ENCODE measurements at places on chromosomes 1 and 21.

- no peak for DNase-seq
Observed at GRCh38 chr1:212701910-212702309, 2.3 kb upstream of the BATF3 start.

GRCh38 chr1:221858818-221859611 lies 117.1 kb upstream of the DUSP10 start:
- no peak for DNase-seq

DNA sequence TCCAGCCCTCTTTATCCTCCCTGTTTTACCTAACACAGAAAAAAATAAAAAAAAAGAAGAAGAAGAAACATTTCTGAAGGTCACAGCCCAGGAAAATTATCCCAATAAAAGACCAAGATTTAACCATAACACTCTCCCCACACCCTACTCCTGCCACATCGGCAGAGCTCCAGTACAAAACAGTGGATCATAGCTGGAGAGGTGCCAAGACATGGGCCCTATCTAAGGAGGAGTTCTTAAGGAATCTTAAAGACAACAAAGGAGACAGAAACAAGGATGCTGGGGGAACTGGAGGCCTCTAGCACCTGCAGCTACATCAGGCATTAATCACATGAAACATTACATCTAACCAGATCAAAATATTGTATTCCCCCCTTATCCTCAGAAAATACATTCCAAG lies 432.8 kb downstream of the MATN1 start:
- no peak for DNase-seq

GRCh38 chr1:99996951-99997350 lies 27.2 kb downstream of the SLC35A3 start:
- no peak for DNase-seq

DNA sequence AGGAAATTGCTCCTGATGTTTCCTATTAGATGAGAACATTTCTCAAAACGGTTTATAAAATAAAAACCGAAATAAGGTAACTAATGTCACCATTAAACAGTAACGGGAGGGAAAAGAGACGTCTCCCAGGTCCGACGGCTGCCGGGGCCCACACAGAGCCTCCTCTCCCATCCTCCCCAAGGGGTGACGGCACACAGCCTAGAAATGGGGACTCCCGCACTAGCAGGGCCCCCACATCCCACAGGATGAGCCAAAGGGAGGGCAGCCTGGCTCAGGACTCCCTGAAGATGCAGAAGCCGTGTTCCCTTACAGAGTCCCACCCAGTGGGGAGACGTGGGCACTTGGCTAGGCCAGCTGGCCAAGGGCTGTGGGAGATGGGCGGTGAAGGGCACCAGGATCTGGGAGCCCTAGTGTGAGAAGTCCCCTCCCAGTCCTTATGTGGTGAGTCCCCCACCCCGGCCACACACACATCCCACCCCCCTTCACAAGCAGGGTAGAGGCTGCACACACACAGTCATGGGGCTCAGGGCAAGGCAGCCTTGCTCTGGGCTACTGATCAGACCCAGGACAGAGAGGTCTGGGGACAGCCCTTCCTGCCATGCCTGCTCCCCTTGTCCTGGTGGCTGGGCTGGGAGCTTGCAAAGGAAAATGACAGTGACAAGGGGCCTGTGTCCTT lies 3.3 kb downstream of the KRTAP10-3 start:
- DNase-seq: no peak

- DNase-seq: no peak
Observed at GRCh38 chr1:165441166-165441880, 3.6 kb downstream of the RXRG start.

DNA sequence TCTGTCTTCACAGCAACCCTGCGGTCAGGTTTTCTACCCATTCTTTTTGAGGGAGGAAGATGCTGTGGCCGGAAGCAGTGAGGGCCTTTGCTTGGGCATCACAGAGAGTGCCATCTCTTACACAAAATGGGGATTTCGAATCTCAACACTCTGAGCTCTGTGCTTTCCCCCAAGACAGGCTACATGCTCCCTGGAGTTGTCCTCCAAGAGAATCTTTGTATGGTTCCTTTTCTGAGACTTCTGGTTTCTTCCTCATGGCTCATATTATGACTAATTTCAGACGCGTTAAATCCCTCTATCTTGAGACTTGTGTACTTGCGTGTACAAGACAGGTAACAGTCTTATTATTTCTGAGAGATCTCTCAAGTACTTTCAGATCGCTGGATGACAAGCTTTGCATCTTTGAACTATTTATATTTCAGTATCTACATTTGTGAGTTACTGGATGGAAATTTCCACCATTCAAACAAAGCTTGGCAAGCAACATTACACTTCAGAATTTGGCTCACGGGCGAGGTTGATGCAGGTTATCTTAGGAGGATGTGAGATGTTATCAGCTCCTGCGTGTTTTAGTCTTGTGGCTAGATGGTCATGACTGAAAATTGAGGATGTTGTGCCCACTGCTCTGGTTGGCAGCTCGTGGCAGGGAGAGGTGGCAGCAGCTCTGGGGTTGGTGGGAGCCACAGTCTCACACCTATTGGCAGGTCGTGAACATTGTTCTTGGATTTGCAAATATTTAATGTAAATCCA lies 19.4 kb downstream of the ABCG1 start:
- DNase-seq: no peak

DNA sequence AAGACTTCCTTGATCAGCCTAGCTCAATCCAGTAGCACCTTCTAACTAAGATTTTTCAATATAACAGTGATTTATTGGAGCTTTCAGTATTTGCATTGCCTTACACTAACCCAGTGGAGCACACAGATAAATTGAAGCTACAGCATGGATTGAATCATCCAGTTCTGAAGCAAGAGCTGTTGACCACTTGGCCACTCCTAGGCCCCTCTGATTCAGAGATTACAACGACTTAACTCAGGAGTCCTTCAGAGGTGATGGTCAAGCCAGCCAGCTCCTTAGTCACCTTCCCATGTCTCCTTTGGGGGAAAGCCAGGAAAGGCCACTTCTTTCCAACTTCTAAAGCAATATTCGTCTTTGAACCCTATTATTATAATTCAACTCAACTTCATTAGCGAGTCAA lies 151.8 kb downstream of the TENT5C start:
- no peak for DNase-seq

DNA sequence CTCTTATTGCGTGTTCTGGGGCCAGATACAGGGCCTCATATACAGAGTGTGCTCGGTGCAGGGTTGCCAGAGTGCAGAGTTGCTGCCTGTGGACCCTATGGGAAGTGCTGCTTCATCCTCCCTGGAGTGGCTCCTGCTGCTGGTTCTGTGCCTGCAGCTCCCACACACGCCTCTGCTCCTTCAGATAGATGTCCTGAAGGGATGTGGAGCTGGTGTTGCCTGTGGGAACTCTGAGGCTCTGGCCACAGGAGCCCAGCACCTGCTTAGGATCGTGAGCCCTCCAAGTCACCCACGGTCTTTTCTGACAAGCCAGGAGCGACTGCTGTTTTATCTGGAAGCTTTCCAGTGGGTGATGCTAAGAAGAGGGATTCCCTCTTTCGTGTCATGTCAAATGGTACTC lies 120.5 kb downstream of the CAMTA1 start:
- DNase-seq: no peak

GRCh38 chr21:39788383-39788782 lies 43.4 kb downstream of the IGSF5 start:
- peak; percentile 57 for DNase-seq

DNA sequence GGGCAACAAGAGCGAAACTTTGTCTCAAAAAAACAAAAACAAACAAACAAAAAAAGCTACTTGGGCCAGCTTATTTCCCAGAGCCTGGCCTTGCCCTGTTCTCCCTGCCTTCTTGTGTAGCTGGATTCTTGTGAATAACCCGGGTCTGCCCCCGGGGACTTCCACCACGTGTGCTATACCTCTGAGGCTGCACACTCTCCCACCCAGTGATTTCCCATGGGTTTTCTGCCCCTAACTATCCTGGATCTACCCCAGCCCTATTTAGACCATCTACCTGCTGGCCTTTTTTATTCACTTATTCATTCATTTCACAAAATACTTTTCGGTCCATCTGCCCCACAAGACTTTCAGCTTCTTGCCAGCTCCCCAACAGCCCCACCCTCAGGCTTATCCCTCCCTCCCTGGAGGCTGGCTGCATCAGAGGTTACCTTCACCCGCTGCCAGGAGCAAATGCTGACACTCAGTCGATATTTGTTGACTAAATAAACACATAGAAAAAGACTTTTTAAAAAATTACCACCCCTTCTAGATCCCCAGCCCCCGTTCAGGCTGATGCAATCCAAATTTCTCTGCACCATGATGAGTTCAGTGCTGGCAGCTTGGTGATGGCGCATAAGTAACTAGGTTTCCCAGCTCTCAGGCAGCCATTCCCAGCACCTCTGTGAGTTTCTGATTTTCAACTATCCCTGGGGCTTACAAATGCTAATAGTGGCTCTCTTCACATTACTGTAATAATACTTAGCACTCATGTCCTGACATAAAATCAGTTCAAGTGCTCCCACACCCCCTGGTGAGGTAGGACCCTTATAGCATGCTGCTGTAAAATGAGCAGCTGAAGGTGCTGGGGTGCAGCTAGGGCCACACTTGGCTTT lies 30.7 kb upstream of the TARBP1 start:
- no peak for DNase-seq

DNA sequence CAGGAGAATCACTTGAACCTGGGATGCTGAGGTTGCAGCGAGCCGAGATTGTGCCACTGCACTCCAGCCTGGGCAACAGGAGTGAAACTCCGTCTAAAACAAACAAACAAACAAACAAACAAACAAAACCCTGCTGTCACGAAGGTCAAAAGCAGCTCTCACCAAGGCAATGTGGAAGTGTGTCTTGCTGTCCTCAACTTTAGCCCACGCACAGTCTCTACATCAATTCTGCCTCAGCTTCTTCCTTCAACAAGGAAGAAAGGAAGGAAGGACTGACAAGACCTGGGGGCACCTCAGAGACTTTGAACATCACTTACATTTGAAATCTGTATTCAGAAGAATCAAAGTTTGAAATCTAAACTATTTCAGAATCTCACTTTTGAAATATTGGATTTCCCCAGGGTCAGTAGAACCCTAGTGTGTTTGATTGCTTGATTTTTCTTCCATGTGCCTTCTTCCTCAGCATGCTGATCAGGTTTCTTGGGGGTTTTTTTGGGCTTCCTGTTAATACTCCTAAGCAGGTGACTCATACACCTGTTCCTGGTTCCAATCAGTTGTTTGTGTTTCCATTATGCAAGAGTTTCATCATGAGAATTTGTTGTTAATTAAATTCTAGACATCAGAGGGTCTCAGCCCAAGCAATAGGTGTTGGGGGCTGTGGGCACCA lies 6.5 kb upstream of the CSTB start:
- no peak for DNase-seq

DNA sequence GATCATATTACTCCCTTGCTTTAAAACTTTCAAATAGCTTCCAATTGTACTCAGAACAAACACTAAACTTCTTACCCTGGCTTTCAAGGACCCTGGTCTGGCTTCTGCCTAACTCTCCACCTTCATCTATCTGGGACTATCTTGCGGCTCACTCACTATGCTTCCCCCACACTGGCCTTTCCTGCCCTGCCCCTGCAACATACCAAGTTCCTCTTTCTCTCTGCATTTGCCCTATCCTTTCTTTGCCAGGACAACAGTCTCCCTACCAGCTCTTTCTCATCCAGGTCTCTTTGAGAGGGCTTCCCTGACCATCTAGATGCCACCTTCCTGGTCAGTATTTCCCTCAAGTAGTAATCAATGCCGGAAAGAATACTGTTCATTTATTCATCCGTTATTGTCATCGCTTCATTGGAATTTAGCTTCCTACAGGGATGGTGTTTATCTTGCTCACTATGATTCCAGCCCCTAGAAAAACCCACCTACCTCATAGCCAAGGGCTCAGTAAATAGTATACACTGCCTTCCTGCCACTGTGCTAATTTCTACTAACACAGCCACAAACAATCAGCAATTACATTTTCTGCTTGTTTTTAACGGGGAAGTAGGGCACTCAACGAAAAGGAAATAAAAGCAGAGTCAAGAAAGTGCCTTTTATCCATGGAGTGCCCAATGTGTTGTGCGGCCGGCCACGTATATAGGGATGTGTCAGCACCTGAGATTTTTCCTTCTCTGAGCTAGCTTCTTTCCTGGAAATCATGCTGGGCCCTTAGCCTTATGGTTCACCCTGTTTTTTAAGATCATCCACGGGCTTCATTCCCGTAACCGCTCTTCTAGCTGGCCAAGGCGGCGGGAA lies 521 bp upstream of the CDC7 start:
- no peak for DNase-seq

GRCh38 chr1:58570817-58571216 lies 6.2 kb downstream of the TACSTD2 start:
- DNase-seq: no peak

- DNase-seq: no peak
Observed at GRCh38 chr1:224897529-224898327, 31.7 kb upstream of the DNAH14 start.

DNA sequence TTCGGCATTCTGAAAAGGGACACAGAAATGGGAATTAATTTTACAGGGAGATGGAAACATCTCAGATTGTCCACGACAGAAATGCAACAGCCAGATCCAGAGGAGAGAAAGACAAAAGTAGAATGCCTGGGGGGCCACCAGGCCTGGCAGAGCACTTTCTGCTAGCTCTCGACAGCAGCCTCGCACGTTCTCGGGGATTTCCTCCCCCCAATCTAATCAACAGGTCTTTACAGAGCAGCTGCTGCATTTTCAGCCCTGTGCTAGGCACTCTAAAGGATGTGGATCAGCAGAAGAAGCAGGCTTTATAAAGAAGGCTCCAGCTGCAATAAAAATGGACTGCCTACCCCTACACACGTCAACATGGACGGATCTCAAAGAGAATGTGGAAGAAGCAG lies 10.6 kb downstream of the CSRP1 start:
- DNase-seq: no peak

GRCh38 chr21:16976193-16976592 lies 536.6 kb upstream of the CXADR start:
- DNase-seq: no peak

DNA sequence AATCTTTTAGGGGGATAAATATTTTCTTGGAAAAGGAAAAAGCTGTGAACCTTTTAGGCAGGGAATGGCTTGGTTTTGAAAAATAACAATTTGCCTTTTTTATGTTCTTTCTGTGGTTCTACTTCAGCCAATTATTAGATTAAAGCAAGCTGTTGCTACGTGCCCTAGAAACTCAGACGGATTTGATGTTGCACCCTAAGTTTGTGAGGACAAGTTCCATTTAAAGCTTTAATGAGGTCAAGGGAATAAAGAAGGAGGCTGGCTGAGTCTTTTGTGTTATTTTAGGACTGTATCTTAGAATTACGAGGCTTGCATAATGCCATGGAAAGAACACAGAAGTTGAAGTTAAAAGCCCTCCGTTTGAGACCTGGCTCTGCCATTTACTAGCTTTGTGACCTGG lies 216.9 kb downstream of the NUF2 start:
- DNase-seq: no peak

- no peak for DNase-seq
Observed at GRCh38 chr1:209672705-209673630, 2.2 kb upstream of the G0S2 start.

GRCh38 chr1:55819011-55819410 lies 603.8 kb upstream of the USP24 start:
- no peak for DNase-seq

GRCh38 chr1:89918127-89918793 lies 76.7 kb upstream of the ZNF326 start:
- no peak for DNase-seq
